ENCODE measurements at places on chromosomes 1 and 21.

DNA sequence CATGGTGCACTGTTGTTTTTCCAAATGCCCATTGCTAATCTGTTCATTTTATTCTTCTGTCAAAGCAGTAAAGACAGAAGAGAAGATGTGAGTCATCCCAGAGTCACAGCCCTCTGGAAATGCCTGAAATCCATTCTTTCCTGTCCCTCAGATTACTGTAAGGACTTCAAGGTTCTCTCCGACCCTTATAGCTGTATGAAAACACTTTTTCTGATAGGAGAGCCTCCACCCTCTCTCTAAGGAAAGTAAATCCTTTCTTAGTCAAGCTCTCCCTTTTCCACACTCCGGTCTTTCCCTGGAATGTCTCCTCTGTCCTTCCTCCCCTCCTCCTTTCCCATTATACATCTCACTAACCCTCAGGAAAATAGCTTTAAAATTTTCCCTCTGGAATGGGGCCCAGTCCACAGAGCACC, 3.5 kb upstream of the PRDX6 start:
- no peak for DNase-seq

GRCh38 chr1:147840909-147841308, 61.7 kb upstream of the GJA8 start:
- no peak for DNase-seq

DNA sequence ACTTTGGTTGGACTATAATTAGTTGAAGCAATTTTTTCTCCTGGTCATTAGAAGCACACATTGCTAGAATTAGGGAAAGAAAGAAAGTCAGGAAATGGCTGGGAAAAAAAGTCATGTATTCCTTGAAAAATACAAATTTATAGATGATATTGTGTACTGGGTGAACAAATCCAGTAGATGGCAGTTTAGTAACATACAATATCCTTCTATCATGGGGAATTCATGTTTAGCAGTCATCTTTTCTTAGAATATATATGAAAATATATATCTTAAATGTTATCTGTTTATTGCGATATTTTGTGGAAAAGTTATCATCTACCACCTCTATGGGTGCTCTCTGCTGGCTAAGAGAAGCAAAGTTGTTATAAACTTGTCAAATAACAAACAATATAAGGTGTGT, 13.1 kb upstream of the ZRANB2 start:
- DNase-seq: no peak

GRCh38 chr21:14497825-14498224, 48.3 kb downstream of the SAMSN1 start:
- no peak for DNase-seq

DNA sequence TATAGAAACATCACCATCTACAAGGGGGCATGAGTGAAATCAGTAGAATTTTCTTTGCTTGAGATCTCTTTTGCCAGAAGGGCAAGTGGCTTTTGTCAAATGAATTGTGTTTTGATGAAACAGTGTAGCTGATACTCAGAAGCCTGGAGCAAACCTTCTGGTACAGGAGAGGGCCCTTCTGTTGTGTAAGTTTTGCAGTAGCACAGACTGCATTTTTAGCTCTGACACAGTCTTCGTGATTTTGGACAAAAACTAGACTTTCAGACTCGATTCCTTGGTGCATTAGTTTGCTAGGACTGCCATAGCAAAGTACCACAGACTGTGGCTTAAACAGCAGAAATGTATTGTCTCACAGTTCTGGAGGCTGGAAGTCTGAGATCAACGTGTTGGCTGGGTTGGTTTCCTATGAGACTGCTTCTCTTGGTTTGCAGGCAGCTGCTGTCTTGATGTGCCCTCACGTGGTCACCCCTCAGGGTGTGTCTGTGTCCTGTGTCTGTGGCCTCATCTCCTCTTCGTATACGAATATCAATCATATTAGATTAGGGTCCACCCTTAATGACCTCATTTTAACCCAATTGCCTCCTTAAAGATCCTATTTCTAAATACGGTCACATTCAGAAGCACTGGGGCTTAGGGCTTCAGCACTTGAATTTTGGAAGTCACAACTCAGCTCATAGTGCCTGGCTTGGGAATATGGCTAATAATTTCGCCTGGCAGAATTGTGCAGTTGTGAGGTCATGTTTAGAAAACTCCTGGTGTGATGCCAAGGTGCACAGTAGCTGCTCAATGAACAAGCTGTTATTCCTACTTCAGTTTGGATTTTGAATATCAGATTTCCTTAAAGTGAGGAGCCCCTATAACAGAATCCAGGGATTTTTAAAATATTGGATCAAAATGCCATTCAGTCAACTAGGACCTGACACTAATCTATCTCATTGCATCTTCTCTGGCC, 21.2 kb upstream of the DISC1 start:
- DNase-seq: no peak

GRCh38 chr1:119298687-119299303, 69.8 kb upstream of the HAO2 start:
- no peak for DNase-seq

GRCh38 chr1:166383635-166384346, 217.0 kb upstream of the FAM78B start:
- no peak for DNase-seq

GRCh38 chr1:213622365-213623063, 365.3 kb upstream of the PROX1 start:
- no peak for DNase-seq

- DNase-seq: no peak
Observed at GRCh38 chr1:114298008-114298407, 144.3 kb upstream of the SYT6 start.

GRCh38 chr1:177142791-177143271, 21.7 kb downstream of the ASTN1 start:
- no peak for DNase-seq

DNA sequence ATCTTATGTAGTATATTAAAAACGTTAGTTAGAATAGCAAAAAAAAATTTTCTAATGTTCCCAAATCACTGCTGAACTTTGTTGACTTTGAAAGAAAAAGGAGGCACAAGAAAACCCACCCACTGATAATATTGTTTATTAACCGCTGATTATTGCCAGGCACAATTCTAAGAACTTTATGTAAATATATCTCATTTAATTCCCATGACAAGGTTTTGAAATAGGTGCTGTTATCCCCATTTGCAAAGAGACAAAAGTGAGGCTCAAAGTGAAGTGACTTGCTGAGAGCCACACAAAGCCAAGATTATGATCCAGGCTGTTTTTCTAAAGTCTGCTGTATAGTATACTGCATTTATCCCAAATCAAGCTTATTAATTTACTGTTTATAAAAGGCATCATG, 56.4 kb downstream of the SASS6 start:
- DNase-seq: no peak

DNA sequence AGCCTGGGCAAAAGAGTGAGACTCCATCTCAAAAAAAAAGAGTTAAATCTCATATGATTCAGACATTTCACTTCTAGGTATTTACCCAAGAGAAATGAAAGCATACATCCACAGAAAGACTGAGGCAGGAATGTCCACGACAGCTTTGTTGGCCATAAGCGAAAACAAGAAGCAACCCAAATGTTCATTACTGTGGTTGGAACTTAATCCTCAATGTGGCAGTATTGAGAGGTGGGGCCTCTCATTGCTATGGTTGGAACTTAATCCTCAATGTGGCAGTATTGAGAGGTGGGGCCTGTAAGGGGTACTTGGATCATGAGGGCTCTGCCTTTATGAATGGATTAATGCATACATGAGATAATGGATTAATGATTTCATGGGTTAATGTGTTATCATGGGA, 15.2 kb downstream of the C21orf58 start:
- DNase-seq: no peak

- DNase-seq: peak; percentile 76
Observed at GRCh38 chr1:41241749-41242341, at the start of gene SCMH1. TSS of gene SCMH1 (minus strand) at chr1:41242306. CDS start at chr1:41186133, 56,173 bp downstream.

- DNase-seq: peak; percentile 26
Observed at GRCh38 chr1:229579059-229579673, 20.7 kb upstream of the ABCB10 start.

DNA sequence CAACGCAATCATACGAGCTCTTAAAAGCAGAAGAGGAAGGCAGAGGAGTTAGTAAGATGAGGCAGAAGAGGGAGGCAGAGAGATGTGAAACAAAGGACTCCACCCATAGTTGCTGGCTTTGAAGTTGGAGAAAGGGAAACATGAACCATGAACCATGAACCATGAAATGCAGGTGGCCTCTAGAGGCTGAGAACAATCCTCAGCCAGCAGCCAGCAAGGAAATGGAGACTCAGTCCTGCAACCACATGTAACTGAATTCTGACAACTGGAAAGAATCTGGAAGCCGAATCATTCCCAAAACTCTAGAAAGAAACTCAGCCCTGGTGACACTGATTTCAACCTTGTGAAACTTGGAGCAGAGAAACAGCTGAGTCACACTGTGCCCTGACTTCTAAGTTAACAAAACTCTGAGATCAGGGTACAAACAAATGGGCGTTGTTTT, 10.1 kb downstream of the DIPK1A start:
- DNase-seq: no peak

- no peak for DNase-seq
Observed at GRCh38 chr1:206953126-206953525, 6.9 kb upstream of the PIGR start.

GRCh38 chr1:201693890-201694607, 134.9 kb upstream of the IPO9 start:
- DNase-seq: no peak

- no peak for DNase-seq
Observed at GRCh38 chr1:46254668-46255067, 7.1 kb downstream of the RAD54L start.

GRCh38 chr1:155978325-155978972, at the start of gene ARHGEF2:
TSS of gene ARHGEF2 (minus strand) at chr1:155978547. CDS start at chr1:155978427, 120 bp downstream.
- DNase-seq: peak; percentile 77

GRCh38 chr1:7505771-7506453, 265.2 kb upstream of the VAMP3 start:
- no peak for DNase-seq

- peak; percentile 77 for DNase-seq
Observed at GRCh38 chr1:160083968-160084770, 2.8 kb downstream of the KCNJ9 start.

DNA sequence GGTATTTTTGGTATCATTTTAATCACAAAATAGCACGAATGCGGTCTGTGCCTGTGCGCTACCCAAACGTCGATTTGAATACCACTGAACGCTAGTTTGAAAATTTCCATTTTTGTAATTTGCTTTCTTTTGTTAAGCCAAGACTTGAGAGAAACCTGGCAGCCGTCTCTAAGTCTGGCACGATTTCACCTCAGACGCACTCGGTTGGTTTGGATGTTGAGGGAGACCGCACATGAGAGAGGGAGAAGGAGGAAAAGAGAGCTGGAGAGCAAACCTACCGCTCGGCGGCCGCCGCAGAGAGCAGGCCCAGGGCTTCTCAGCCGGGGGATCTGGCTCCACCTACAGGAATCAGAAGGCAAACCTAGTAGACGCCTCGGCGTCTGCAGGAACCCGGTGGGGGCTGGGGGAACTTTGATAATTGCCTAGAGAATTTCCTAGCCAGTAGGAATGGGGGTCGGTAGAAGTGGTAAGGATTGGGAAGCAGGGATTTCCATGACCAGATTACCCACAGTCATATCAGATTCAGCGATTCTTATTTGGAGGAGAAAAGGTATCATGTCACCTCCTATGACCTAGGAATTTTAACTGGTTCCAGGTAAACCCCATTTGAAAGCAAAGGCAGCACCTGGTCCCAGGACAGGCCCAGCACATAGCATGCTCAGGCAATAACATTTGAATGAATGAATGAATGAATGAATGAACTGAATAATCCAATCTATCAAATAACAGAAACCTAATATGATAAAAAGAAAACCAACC, 83.2 kb downstream of the TM2D1 start:
- no peak for DNase-seq

GRCh38 chr1:890661-891060, 33.1 kb upstream of the SAMD11 start:
- DNase-seq: no peak

All from NCI-H2171 (cell line).